Mucosa of gallbladder (tissue), 1 donor: ENCODE measurements at places on chromosomes 12 and 14.

- DNase-seq: no peak
Observed at GRCh38 chr12:104551-105081, 38.0 kb downstream of the IQSEC3 start.

GRCh38 chr12:120759591-120760348 lies 34.1 kb downstream of the ACADS start:
- no peak for DNase-seq

GRCh38 chr14:92952481-92953298 lies 29.7 kb downstream of the CHGA start:
- no peak for DNase-seq

- no peak for DNase-seq
Observed at GRCh38 chr14:20494935-20495766, 10.2 kb upstream of the RNASE10 start.

GRCh38 chr14:67889455-67889854 lies 69.9 kb downstream of the RAD51B start:
- no peak for DNase-seq

DNA sequence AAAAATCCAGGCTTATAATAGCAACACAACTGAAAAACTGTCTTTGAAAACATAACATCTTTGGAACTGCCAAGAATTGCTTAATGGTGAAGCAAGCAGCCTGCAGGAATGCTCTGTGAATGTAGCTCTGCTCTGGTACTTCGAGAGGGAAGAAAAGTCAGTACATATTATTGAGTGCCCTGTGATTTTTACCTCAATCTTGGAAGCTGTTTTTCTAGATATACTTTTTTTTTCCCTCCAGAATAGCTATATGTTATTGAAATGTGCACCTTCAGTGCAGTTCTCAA lies 508.1 kb downstream of the PCNX1 start:
- DNase-seq: no peak

GRCh38 chr14:102939329-102939728 lies 16.9 kb downstream of the AMN start:
- DNase-seq: no peak

DNA sequence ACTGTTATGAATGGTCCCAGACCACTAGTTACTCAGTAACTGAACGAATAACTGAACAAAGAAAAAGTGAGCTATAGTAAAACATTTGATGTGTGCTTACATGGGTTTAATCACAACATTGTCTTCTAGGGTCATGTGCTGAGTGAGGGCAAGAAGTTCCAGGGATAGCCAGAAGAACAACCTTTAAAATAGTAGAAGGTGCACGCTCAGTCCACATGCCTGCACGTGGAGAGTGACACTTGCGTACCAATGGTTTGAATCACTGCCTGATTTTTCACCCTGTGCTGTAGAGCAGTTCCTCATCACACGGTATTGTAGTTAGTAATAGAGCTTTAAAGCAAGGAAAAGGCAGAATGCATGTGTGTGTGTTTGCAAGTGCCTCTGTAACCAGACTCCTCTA lies 224.2 kb downstream of the EGLN3 start:
- no peak for DNase-seq

- no peak for DNase-seq
Observed at GRCh38 chr14:95056476-95056875, 100.9 kb downstream of the DICER1 start.

GRCh38 chr14:75303381-75303789 lies 24.8 kb downstream of the FOS start:
- peak; percentile 77 for DNase-seq

DNA sequence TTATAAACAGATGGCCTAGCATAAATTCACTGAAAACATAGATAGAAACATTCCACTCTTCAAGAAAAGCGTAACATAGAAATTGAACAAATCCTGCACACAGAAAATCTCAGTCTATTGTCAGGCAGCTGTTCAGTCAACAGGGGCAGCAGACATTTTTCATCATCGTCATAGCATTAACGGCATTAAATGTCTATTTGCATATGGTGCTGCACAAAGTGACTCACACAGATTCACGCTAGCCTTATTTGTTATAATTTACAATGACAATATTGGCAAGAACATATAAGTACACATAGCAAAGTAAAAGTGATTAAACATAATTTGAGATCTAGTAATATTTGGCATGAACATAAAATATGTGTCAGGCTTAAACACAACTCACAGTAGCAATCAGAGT lies 95.7 kb downstream of the CEP128 start:
- no peak for DNase-seq
